ENCODE measurements at places on chromosomes 5 and 9.

- no peak for DNase-seq
Observed at GRCh38 chr5:170662966-170663365, 120.6 kb upstream of the GABRP start.

GRCh38 chr5:6572086-6572824 is 60.6 kb downstream of the NSUN2 start:
- DNase-seq, result no peak

DNA sequence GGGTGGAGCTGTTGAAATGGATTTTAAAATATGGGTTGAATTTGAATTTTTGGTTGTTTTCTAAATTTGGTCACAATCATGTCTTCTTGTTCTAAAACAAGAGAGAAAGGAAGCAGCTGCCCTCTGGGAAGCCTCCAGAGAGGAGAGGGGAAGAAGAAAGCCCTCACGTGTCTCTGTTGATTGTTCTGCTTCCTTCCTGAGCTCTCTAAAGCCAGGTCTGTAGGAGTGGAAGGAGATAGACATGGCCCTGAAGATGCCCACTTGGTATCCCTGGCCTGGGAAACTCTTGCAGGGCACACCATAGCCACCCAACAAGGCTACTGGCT is 59.6 kb downstream of the GALNT12 start:
- DNase-seq, result no peak

DNA sequence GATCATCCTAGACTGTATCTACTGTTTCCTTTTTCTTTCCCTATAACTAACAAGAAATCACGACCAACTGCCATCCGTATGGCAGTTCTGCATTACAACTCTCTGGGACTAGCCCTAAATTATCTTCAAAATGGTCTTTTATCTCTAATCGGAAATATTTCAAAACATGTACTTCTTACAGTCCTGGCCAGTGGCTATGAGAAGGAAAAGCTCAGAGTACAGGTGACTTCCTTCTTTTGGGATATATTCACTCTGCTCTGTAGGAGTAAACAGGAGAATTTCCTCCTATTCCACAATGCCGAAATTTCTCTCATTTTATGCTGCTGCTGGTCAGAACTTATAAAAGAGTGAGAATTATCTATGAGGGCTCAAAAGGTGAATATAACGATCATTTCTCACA is 1.8 kb upstream of the SEPTIN8 start:
- no peak for DNase-seq

DNA sequence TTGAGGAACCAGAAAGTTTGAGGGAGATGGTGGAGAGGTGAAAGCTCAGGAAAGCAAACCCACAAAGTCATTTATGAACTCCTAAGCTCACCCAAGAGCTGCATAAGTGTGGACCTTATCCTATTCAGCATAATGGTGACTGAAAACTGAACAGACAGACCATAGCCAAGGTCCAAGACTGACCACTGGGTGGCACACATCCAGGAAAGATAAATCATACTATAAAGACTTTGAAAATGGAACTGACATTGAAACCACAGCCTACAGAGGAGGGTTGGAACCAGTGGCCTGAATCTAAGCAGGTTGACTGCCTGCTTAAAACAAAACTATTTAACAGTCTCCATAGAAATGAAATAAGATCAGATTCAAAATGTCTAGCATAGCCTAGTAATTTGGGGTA is 121.0 kb upstream of the RGS7BP start:
- DNase-seq, result no peak

DNA sequence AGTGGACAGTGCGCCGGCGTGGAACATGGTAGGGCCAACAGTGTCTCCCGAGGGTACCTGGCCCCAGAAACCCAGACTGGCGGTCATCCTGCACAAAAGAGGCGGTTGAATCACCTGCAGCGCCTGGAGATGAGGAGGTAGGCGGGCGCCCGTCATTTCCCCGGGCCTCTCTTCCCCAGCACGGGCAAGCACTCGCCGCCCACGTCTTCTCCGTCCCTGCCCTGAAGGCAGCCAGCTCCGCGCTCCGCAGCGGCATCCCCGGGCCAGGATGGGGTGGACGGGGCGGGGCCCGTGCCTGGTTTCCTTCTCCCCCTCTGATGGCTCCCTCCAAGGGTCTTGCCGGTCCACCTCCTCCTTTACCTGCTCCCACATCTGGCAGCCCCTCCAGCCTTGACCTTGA is 27.1 kb upstream of the N4BP3 start:
- DNase-seq, result no peak

DNA sequence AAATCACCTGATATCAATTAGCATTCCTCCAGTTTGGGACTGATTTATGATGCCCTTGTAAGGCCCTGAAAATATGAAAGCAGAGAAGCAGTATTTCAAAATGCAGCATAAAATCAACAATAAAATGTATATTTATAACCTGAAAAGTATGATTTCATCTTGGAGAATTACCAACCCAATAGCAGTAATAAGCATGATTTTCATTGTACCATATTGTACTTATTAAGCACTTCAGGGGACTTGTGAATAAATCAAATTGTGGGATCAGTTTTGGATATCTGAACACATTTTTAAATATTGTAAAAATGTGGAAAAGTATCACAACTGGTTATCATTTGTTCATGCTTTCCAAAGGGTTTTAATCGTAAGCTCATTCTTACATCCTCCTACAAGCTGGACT is 250.8 kb downstream of the DMRT2 start:
- no peak for DNase-seq

DNA sequence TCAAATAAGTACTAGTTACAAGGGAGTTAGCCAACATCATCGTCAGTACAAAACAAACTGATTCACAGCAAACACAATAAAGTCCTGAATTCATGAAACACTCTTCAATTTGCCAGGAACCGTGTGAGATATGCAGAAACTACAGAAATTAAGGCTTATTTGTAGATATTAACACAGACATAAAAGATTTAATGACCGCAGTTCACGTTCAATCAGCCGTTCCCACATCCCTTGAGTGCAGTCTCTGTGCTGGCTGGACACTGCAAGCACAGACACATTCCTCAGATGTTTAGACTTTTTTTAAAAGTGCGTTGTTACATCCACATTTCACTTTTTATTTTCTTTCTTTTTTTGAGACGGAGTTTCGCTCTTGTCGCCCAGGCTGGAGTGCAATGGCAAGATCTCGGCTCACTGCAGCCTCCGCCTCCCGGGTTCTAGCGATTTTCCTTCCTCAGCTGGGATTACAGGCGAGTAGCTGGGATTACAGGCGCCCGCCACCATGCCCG is 566 bp upstream of the CEP78 start:
- DNase-seq, result peak; percentile 16

DNA sequence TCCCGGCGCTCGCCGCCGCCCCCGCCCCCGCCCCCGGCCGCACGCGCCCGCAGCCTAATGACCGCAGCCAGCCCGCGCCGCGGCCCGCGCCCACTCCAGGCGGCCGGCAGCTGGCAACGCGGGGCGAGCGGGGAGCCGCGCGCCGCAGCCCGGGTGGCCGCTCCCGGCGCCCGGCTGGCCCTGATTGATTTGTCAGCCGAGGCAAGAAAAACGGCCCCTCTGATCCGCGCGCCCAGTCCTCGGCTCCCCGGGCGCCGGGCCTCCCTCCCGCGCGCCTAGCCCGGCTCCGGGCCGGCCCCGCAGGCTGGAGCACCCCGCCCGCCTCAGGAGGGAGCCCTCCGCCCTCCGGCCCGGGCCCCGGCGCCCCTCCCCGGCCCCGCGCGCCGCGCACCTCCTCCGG is 11.9 kb upstream of the LHX2 start:
- no peak for DNase-seq

- DNase-seq, result no peak
Observed at GRCh38 chr9:87336407-87336806, 161.3 kb upstream of the DAPK1 start.

Measured in left renal pelvis (tissue), 4 donors.